ENCODE measurements at places on chromosomes 5 and 9.

DNA sequence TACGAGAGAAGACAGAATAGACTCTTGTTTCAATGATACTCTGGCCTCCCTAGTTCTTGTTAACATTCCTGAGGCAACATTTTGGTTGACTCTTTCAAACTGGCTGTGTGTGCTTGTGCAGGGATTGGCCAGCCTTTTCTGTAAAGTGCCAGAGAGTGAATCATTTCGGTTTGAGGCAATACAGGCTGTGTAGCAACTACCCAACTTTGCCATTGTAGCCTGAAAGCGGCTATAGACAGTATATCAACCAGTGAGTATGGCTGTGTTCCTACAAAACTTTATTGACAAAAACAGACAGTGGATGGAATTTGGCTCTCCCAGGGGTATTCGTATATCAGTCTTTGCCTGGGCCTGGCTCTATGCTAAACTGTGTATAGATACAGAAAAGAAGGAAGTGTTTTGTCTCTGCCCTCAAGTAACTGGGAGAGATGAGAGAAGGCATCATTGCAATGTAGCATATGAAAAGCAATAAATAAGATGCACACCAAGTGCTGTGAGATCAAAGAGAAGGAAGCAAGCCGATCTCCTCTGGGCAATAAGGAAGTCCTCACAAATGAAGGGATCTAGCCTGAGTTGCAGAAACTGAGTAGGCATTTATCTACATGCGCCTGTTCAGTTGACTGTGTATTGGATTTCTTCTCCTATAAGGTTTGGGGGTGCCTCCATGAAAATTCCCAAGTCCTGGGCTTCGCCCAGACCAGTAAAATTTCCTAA lies 568.0 kb upstream of the KLF4 start:
- DNase-seq = no peak

DNA sequence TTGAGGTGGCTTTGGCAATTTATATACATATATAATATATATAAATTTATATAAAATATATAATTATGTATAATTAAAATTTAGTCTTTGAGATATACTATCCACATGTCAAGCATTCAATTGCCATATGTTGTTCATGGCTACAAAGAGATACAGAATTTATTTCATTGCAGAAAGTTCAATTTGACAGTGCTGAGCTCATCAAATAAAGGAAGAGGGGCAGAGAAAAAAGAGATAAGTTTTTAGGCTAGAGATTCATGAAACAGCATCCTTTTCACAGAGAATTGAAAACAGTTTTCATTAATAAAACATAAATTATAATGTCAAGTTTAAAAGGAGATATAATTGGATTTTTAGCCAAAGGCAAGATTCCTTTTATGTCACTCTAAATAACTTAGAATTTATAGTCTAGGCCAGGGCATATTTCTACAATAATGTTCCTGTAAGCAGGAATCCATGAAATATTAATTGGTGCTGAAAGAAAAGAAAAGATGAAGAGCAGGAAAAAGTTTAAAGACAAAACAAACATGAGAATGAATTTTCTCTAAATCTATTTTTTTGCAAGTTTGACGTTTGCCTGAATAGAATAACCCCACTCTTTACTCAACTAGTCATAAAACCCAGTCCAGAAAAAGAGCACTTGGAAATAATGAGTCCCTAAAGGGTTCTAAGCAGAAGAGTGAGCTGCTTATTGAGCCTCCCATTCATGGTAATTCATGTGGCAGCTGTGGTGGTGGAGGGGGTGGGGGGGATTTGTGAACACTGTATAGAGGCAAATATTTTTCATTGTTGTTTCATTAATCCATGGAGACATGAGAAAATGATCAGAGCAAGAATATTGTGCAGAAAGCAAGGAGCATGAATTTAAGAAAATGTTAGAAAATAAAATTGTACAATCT lies 1279.5 kb downstream of the CDH12 start:
- DNase-seq = no peak

- DNase-seq = no peak
Observed at GRCh38 chr9:4774209-4774608, 18.5 kb upstream of the RCL1 start.

- DNase-seq = no peak
Observed at GRCh38 chr5:176608142-176608705, 1.7 kb downstream of the GPRIN1 start.

GRCh38 chr9:104868687-104869404 lies 59.1 kb downstream of the ABCA1 start:
- DNase-seq = no peak

DNA sequence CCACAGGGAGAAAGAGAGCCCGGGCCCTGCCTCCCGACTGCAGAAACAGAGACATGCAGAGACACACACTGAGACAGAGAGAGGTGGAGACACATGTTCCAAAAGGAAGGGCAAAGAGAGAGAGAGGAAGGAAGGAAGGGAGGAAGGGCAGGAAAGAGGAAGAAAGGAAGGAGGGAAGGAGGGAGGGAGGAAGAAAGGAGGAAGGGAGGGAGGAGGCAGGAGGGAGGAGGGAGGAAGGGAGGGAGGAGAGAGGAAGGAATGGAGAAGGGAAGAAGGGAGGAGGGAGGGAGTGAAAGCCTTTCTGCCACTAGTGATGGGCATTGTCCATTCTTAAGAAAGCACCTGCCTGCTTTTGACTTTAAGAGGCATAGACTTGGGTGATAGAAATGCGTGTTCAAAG lies 31.8 kb upstream of the FIBCD1 start:
- DNase-seq = no peak

DNA sequence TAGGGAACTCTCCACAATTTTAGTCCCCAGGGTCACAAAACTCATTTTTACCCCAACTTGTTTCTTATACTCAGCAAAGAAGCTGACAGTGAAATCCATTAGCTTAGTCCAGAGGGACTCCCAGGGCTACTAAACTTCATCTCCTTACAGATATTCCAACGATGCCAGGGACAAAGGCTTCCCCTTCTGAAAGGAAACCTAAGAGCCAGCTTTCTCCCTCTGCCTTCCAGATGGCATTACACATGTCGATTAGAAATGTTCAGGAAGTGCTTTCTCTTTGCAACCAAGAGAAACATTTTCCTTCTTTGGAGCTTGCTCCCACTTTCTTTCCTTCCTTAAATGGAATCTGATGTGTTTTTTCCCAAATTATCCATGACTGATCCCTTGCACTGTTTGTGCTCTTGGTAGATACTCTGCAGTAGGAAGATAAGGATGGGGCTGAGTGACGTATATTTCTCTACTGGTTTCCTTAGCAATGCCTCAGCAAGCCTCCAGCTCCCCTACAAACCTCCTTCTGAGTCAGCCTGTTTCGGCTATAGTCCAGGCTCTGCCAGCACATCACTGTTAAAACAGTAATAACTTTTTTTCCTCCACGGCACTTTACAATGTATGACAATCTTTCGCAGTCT lies 43.0 kb upstream of the HTR4 start:
- DNase-seq = no peak

DNA sequence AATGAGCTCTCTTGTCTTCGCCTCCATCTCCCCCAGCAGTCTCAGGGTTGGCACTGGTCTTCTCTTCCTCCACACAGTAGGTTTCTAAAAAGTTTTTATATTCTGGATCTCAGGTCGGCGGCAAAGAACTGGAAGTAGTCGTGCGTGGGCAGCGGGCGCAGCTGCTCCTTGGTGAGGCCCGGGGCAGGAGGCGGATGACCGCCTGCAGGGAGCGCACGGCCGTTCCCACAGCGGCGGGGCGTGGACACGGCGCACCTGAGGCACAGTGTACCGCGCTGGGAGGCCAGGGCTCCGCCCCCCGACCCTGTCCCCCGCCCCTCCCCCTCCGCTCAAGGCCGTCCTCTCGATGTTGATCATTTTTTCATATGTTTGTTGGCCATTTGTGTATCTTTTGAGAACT lies 92.4 kb downstream of the STX17 start:
- DNase-seq = no peak

DNA sequence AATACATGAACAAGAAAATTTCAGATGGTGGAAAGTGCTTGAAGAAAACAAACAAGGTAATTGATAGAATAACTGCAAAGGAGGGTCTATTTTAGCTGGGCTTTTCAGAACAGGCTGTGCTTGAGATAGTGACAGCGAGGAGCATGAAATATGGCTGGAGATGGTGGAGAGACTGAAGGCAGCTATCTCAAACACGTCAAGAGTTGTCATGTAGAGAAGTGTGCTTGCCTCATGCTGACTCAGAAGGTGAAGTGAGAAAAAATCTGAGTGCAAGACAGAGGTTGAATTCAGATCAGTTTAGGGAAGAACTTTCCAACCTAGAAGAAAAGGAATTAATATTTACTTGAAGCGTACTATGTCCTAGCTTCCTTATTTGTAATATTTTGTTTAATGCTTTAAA lies 115.5 kb upstream of the RANBP3L start:
- DNase-seq = no peak

- no peak for DNase-seq
Observed at GRCh38 chr9:84759300-84759750, 89.8 kb downstream of the NTRK2 start.

DNA sequence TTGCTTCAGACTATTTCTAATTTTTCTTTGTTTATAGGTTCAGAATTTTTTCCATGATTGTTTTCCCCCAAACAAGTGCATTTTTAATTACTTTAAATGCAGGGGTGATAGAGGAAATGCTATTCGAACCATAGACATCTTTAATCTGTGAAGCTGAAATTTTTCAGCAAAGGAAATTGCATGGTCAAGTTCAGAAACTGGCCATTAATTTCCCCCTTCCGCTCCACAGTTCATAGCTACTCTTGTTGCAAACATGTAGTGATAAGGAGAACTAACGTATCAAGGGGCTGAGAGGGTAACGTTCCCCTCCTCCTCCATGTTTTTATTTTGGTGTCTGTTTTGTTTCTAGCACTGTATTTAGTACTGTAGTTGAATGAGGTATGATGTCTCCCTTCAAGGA lies 3.4 kb upstream of the ROPN1L start:
- no peak for DNase-seq

GRCh38 chr5:83441747-83442146 lies 29.8 kb upstream of the VCAN start:
- DNase-seq = no peak

GRCh38 chr9:134968011-134968822 lies 50.5 kb upstream of the FCN1 start:
- DNase-seq = peak; percentile 14

- no peak for DNase-seq
Observed at GRCh38 chr9:105672711-105673234, 10.5 kb downstream of the TAL2 start.

- no peak for DNase-seq
Observed at GRCh38 chr5:108461628-108462367, 79.9 kb upstream of the FBXL17 start.

DNA sequence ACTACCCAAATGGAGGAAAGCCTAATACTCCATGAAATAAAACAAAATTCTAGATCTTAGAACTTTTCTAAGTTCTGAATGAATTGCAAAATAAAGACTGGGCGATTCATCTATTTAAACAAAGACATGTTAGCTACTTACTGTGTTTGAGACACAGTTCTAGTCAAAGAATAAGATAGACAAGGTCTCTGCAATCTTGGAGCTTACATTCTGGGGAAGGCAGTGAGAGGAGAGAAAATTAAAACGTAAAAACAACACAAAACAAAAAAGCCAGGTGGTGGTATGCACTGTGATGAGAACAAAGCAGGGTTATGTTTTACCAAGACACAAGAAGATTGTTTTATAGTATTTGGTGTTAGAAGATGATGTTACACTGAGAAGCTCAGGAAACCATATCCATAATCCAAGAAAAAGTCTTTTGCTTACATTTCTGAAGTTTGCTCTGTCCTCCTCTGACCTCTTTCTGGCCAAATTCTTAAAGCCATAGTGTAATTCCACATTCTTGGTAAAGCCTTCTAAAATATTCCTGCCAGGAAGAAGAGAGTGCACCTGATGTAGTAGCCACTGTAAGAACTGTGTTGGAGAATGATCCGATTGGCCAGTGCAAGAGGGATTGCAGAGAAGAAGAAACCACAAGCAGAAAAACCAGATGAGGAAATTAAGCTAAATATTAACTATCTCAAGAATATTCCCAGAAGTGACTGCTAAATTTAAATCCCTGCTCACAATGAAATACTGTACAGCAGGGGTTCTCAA lies 218.4 kb downstream of the PCSK1 start:
- DNase-seq = no peak

DNA sequence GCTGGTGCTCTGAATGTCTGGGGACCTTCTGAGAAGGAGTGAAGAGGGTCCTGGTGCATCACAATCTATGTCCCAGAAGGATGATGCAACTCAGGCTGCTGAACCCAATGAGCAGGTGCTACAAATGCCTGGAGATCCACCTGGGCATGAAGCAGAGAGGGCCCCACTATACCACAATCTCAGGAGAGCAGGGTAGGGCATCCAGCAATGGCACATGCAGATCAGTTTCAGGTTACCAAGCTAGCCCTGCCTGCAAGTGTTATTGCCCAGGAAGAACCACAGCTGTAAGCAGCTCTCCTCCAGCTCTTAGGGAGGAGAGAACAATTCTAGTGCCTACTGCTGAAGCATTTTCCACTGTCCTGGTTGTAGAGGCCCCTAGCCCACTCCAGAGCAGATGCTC lies 389.2 kb upstream of the TNC start:
- no peak for DNase-seq

DNA sequence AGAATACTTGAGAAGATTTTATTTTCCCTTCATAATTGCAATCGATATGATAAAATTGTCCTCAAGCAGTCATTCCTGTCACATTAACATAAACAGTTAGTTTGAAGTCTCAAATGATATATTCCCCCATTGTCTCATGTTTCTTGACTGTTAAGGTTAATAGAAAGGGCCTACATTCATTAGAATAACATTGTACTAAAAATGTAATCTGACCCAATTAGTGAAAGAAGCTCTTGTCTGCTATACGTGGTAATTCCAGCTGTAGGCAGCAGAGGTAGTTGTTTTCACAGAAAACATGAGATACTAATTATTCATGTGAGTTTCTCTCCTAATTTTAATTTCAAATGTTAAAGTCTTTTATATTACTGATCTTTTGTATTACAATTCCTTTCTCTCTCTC lies 25.9 kb upstream of the AP3B1 start:
- DNase-seq = no peak

DNA sequence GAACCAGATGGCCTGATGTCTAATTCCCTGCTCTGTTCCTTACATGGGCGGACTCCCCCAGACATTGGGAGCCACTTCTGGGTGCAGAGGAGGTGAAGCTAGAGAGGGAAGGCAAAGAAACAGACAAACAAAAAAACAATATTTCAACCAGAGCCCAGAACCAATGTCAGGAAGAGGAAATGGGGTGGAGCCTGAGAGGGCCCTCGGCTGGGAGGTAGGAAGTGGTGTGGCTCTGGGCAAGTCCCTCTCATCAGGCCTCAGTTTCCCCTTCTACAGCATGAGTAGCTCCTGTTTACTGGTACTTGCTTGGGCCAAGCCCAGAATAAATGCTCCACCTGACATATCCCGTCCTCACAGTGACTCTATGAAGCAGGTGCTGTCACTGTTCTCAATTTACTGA lies 11.1 kb downstream of the SH2D3C start:
- DNase-seq = peak; percentile 44
